ENCODE measurements at places on chromosomes 2 and 18. TPM values are rescaled to one million over a fixed set of nuclear protein-coding genes. Genes with fewer than 3 reads are reported as not detected.

The CCDC141 gene
- not detected for total RNA-seq

The APLF gene
- 3.9 TPM for total RNA-seq

The PRKAG3 gene
- total RNA-seq: not detected

The DDX18 gene
- 46.8 TPM for total RNA-seq

- H3K27ac ChIP-seq: no peak overlapping the region
- no peak for DNase-seq
- H3K36me3 ChIP-seq: peaks cover 7% of the 10 kb centered on the region
- peaks cover 25% of the 10 kb centered on the region for H3K27me3 ChIP-seq
- H3K4me1 ChIP-seq: peaks cover 56% of the 10 kb centered on the region
These were observed 2.0 kb downstream of the GDF7 start for GRCh38 chr2:20668871-20669475.

- DNase-seq: no peak
- H3K36me3 ChIP-seq: no peaks in the 10 kb centered on the region
- no peak overlapping the region for H3K27ac ChIP-seq
- H3K27me3 ChIP-seq: no peaks in the 10 kb centered on the region
These were observed 204.8 kb downstream of the TSN start for GRCh38 chr2:121960251-121960650.

GRCh38 chr2:71402427-71402826 lies 50.9 kb upstream of the DYSF start:
- no peaks in the 10 kb centered on the region for H3K27me3 ChIP-seq
- H3K4me3 ChIP-seq: no peak overlapping the region
- no peaks in the 10 kb centered on the region for H3K4me1 ChIP-seq
- no peak overlapping the region for H3K27ac ChIP-seq

GRCh38 chr2:11748018-11748860 lies 1.8 kb downstream of the LPIN1 start:
- no peak for DNase-seq
- H3K27me3 ChIP-seq: no peaks in the 10 kb centered on the region
- H3K4me1 ChIP-seq: peaks cover 51% of the 10 kb centered on the region
- H3K4me3 ChIP-seq: peak overlapping the region; percentile 69
- H3K27ac ChIP-seq: no peak overlapping the region

GRCh38 chr2:160482673-160483072 lies 10.9 kb downstream of the RBMS1 start:
- H3K4me3 ChIP-seq: no peak overlapping the region
- H3K27me3 ChIP-seq: no peaks in the 10 kb centered on the region
- H3K36me3 ChIP-seq: no peaks in the 10 kb centered on the region
- H3K27ac ChIP-seq: no peak overlapping the region
- no peak for DNase-seq

DNA sequence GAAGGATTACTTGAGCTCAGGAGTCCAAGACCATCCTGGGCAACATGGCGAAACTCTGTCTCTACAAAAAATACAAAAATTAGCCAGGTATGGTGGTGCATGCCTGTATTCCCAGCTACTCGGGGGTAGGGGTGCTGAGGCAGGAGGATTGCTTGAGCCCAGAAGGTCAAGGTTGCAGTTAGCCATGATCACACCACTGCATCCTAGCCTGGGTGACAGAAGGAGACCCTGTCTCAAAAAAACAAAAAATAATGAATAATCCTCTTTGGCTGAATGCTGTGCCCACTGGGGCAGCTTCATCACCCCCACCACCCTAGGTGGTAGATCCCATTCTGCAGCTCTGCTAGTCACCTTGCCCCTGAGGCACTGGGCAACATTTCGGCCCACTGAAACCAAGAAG lies 109.4 kb downstream of the ZFP36L2 start:
- no peak overlapping the region for H3K4me3 ChIP-seq
- no peak for DNase-seq
- no peaks in the 10 kb centered on the region for H3K27me3 ChIP-seq
- peaks cover 8% of the 10 kb centered on the region for H3K4me1 ChIP-seq
- H3K36me3 ChIP-seq: no peaks in the 10 kb centered on the region

DNA sequence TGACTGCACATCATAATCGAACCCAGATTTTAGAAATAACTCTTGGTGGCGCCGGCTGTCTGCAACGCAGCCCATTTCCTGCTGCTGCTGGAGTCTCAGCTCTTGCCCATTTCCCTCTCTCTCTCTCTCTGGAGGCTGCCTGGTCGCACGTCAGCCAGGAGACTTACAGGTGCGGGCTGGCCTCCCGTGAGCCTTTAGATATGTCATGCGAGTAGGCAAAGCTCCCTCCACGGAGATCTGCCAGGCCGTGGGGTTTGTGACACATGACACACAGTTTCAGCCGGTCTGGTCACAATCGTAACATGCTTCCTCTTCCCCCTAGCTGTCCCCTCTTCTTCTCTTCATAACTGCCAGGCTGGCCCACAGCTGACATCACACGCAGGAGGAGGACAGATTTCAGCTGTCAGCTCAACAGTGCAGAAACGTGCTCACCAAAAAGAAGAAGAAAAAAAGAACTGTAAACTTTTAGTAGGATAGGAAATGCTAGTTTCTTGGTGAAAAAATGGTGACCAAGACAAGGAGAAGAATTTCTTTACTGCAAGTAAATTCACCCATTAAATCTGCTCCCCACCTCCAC lies 489.3 kb downstream of the ZNF516 start:
- no peaks in the 10 kb centered on the region for H3K4me1 ChIP-seq
- no peak for DNase-seq
- no peak overlapping the region for H3K4me3 ChIP-seq
- H3K36me3 ChIP-seq: no peaks in the 10 kb centered on the region

GRCh38 chr2:129055824-129056223 lies 737.2 kb upstream of the HS6ST1 start:
- H3K4me1 ChIP-seq: peaks cover 25% of the 10 kb centered on the region
- H3K27me3 ChIP-seq: peaks cover 2% of the 10 kb centered on the region
- no peak overlapping the region for H3K27ac ChIP-seq
- no peak for DNase-seq
- no peak overlapping the region for H3K4me3 ChIP-seq

DNA sequence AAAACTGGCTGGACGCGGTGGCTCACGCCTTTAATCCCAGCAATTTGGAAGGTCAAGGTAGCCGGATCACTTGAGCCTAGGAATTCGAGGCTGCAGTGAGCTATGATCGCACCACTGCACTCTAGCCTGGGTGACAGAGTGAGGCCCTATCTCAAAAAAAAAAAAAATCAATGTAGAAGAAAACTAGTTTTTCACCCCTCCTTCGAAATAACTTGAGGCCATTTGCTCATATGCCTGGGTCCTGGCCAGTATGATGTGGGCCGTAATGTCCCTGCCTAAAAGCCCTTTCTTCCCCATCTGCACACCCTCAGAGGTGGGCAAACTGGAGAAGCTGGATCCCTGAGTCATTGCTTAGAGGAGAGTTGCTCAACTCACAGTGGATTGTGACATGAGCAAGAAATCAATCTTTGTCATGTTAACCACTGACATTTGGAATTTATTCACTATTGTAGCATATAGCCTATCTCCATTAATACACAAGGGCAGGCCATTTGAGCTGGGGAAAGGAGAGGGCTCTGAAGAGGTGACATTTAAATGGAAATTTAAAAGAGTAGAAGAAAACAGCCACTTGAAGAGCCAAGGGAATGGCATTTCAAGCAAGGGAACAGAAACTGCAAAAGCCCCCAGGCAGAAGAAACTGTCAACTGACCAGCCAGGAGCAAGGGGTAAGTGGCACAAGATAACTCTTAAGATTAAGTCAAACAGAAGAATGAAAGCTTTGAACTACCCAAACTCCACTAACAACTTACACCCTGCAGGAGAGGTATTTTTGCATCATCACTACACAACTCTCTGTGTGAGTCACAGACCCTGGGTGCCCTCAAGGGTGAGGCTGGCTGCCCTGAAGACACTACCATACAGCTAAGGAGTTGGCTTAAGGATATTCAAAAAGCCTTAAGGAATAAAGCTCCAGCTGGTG lies 7.6 kb upstream of the METTL21A start:
- H3K36me3 ChIP-seq: no peaks in the 10 kb centered on the region
- H3K4me1 ChIP-seq: peaks cover 16% of the 10 kb centered on the region
- no peak overlapping the region for H3K4me3 ChIP-seq
- H3K27ac ChIP-seq: no peak overlapping the region

DNA sequence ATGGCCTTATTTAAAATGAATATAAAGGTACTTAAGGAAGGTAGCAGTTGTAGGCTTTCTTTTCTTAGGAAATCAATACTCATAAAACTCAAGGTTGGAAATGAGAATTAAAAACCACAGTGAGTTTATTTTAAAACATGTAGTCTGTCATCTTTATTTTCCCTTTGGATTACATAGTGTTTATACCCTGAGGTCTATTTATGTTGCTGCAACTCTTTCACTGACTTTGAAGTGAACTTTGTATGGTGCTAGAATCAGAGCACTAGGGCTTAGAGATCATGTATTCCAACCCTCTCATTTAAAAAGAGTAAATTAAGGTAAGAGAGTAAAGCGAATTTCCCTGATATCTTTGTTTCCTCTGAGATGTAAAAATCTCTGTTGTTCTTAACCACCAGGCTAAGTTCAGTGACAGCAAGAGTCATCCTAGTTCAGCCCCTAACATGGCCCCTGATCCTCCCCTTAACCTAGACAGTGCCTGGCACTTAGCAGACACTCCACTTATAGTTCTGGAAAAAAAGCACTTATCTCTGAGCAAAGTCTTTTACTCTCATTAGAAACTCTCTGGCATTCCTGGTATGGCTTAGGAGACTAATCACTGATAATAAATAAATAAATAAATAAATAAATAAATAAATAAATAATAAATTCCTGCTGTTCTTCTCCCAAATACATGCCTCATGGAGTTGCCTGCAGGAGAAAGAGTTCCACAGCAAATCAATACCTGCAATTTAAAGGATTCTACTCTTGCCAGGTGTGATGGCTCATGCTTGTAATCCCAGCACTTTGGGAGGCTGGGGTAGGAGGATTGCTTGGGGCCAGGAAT lies 33.0 kb upstream of the PPP1R1C start:
- no peak overlapping the region for H3K27ac ChIP-seq
- no peaks in the 10 kb centered on the region for H3K27me3 ChIP-seq
- H3K4me1 ChIP-seq: peaks cover 43% of the 10 kb centered on the region

DNA sequence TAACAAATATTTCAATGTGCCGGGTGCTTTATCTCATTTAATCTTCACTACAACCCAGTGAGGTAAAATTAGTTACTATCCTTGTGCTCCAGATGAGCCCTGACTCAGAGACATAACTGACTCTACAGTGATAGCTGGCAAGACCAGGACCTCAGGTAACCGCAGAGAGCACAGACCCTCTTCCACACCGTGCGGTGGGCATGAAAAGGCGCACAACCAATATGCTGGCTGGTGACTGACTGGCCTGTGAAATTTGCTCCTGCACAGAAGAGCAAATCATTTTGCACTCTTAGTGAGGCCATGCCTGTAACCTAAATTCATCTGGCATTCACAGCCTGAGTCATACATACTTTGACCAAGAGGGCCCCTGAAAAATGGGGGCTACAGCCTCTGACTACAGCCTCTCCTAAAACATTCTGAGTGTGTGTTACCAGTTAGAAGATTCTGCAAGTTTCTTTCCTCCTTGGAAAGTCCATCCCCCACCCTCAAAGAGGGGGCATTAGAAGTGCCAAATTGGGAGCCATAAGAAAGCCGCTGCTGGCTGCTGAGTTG lies 22.4 kb upstream of the MSGN1 start:
- no peak overlapping the region for H3K4me3 ChIP-seq
- peaks cover 15% of the 10 kb centered on the region for H3K27me3 ChIP-seq

DNA sequence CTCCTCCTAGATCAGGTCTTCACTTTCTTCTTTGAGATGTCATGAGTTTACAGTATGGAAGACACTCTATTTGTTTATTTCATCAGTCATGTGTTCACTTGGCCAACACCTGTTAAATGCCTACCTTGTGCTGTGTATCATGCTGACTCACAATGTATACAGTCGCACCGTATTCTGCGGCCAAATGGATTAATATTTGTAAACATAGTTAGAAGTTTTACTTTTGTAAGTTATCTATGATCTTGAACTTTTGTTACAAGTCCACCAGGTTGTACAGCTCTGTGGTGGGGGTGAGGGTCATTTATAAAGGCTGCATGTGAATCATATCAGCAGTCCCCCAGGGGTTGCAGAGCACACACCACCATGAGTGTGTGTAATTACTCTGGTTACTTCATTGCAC lies 408.7 kb upstream of the NRP2 start:
- no peak overlapping the region for H3K4me3 ChIP-seq
- H3K36me3 ChIP-seq: peaks cover 3% of the 10 kb centered on the region
- H3K27me3 ChIP-seq: no peaks in the 10 kb centered on the region

- H3K36me3 ChIP-seq: peaks cover 4% of the 10 kb centered on the region
- no peak for DNase-seq
- H3K27me3 ChIP-seq: peaks cover 2% of the 10 kb centered on the region
- no peak overlapping the region for H3K4me3 ChIP-seq
- no peak overlapping the region for H3K27ac ChIP-seq
These were observed 29.4 kb upstream of the RTTN start for GRCh38 chr18:70234667-70235459.

DNA sequence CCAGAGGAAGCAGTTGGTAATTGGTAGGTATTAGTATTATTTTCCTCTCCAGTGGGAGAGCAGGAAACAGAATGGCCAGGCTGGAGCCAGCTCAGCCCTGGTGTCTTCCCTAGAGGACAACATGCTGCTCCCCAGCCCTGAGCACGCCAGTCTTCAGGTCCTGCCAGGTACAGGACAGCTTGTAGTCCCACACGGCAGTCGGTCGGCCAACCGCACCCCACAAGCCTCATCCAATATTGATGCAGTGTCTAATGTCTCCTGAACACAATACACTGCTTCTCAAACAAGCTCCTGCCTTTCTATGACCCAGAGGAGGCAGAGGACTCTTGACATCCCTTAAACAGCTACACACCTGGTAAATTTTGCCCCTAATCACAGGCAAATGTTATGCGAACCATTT lies 71.0 kb upstream of the PPP1CB start:
- H3K27me3 ChIP-seq: no peaks in the 10 kb centered on the region
- peaks cover 58% of the 10 kb centered on the region for H3K4me1 ChIP-seq
- H3K27ac ChIP-seq: no peak overlapping the region
- H3K36me3 ChIP-seq: no peaks in the 10 kb centered on the region

DNA sequence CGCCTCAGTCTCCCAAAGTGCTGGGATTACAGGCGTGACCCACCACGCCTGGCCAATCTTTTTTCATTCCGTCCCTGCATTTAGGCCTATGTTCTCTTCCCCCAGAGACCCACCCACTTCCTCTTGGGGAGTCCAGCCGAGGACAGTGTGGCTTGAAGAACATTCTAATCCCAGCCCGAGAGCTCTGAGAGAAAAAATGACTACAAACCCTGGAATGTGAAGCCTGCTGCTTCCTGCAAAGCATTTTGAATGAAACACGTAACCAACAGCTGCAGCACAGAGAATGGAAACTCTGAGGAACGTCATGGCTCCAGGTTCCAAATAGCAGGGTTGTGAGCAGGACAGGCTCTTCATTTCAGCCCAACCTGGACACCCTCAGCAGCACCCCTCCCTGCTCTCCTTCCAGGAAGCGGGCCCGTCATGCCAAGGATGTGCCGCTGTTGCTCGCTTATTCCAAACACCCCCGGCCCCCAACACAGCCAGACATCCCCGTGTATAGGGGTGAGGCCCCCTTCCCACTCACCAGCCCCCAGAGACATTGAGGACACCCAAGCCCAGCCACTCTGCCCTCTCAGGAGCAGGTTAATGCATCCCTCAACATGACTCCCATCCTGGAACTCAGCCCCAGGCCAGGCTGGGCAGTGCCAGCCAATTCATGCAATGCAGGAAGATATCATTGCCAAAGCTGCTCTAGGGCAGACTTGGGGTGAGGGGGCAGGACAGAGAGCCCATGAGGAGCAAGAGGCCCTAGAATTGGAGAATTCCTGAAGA lies 139.8 kb downstream of the ZFP36L2 start:
- H3K27ac ChIP-seq: peak overlapping the region; percentile 97
- no peak for DNase-seq
- peaks cover 72% of the 10 kb centered on the region for H3K4me1 ChIP-seq

GRCh38 chr2:1605102-1606045 lies 138.9 kb downstream of the PXDN start:
- peak overlapping the region; percentile 31 for H3K4me3 ChIP-seq
- no peak overlapping the region for H3K27ac ChIP-seq
- H3K27me3 ChIP-seq: peaks cover 11% of the 10 kb centered on the region
- no peaks in the 10 kb centered on the region for H3K36me3 ChIP-seq
- DNase-seq: peak; percentile 70

All from chondrocyte (in vitro differentiated cells).